Stimulated activated CD4-positive, alpha-beta T cell treated with anti-CD3 and anti-CD28 coated beads, Interleukin-4, amount 100 ng/mL, for 24 hours (primary cell): ENCODE measurements at places on chromosomes 1 and 21.
A peak's percentile ranks its signal among the peaks of the same experiment; 100 is the strongest.

DNA sequence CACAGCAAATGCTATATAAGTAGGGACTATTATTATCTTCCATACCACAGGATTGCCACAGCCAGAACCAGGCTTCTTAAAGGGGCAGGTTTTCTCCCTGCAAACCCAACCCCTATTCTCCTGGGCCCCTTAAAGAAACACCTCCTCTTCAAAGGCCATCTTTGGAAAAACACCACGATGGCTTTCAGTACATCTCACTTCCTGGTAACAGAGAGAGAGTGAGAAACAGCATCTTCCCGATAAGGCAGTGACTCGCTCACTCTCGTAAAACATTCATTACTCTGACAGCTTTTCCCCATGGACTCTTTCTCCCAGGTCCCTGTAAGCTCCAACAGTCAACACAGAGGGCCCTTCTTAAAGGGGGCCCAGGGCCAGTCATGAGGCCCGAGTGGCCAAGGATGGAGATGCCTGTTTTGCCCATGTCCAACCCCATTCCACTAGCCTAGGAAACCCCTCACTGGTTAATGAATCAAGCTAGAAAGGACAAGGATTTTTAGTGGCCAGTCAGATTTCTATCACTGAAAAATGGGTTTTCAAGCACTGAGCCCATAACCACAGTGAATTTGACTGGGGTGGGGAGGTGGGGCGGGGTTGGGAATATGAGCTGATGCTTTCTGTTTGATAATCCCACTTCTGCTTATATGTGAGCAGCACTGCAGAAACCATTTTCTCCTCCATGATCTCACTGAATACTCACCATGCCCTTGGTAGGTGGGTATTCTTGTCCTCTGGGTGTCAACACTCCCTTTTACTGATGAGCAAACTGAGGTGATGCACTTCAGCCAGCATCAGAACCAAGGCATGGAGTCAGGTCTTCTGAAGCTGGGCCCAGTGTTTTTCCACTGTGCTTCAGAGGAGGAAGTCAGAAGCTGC, 3.6 kb upstream of the NAV1 start:
- no peak for DNase-seq

GRCh38 chr1:63009421-63009820, 225.5 kb downstream of the ATG4C start:
- DNase-seq, result no peak

DNA sequence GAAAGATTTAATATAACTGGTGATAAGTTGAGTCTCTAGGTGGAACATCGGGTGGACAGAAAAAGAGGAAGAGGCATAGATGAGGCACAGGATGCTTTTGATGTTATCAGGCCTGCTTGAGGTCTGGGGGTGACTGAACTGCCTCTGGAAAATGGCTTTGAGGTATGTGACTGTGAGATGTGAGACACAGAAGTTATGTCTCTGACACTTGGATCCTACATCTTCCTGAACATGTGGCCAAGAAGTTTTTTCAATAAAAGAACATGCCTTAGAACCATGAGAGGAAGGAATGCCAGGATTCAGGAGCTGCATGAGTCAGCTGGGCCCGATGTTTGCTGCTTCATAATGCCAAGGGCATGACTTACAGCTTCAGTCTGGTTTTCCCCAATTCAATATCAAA, 11.5 kb upstream of the AIM2 start:
- DNase-seq, result no peak

DNA sequence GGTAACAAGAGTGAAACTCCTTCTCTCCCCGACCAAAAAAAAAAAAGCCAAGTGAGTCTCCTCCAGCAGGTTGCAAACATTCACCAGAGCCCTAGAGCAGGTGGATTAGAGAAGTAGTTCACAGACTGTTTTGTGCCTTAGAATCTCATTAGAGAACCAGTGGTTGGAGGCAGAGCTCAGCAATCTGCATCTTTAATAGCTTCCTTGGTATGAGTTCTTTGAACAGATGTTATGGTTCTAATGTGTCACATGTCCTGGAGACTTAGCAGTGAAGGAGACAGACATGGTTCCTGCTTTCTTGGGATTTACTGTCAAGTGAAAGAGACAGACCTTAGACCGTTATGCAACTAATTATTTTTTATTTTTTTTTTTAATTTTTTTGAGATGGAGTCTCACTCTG, 26.8 kb downstream of the SESN2 start:
- DNase-seq, result no peak

GRCh38 chr1:195744256-195744655, 864.0 kb downstream of the KCNT2 start:
- DNase-seq, result no peak

GRCh38 chr1:113533061-113533460, 142.7 kb downstream of the MAGI3 start:
- no peak for DNase-seq

DNA sequence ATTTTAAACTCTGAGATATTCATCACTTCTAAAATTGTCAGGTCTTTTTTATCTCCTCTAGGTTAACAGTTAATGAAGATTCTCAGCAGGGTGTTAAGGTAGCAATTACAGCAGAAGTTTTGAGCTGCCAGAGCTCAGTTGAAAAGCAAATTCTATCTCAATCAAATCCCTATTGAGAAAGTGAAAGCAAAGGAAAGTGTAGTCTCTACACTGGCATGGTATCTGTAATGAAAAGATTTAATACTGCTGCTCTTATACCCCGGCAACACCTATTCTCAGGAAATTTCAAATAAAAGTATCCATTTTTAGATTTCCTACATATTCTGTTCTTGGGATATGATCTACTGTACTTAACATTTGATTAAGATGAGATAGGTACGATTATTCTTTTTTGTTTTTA, 913.5 kb downstream of the MRPL39 start:
- DNase-seq, result no peak

- DNase-seq, result no peak
Measured at GRCh38 chr1:83769072-83769471, 229.9 kb downstream of the TTLL7 start.

- DNase-seq, result no peak
Measured at GRCh38 chr1:39322431-39322830, 117.9 kb downstream of the MACF1 start.

DNA sequence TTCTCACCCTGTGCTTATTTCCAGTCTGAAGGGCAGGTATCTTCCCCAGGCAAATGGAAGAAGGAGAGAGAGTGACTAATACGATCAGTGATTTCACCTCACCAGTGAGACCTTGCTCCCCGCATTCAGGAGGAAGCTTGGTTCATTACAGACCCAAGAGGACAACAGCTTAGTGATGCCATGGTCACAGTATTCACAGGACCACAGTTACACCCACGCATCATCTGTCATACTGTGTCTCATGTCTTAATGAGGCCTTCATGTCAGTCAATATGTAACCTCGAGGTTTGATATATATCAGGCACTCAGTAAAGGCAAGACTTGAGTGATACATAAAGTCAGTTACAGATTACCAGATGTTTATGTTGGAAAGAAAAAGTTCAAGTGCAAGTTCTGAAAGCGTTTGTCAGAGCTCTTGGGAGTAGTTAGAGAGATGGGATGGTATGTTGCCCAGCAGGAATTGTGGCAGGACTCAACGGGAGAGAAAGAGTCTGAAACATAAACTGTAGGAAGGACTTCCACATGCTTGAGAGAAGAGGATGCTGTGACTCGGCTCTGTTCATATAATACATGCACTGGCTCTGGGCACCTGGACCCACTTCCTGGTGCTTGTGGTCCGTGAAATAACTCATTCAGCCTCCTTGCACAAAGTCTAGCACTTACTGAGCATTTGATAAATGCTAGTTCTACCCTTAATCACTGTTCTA, 33.3 kb downstream of the GNPAT start:
- peak; percentile 4 for DNase-seq

DNA sequence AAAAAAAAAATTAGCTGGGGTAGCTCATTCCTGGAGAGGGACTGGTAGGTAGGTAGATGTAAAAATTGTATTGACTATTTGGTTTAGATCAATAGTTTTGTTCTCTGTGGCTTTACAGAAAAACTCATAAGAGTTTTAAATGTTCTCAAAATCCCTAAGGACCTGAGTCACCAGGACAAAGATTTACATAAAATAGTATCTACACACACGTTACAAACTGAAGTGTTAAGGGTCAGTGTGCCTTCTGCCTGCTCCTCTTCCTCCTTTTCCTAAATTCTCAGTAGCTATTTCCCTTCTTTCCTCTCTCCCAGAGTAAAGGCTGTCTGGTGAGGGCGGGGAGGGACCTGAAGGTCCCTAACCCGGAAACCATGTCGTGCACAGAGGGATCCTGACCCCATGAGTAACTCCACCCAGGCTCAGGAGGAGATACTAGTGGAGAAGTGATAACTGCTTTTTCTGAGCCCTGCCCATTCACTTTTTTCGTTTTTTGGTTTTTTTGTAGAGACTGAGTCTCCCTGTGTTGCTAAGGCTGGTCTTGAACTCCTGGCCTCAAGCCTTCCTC, 8.1 kb downstream of the PLEKHM2 start:
- no peak for DNase-seq

DNA sequence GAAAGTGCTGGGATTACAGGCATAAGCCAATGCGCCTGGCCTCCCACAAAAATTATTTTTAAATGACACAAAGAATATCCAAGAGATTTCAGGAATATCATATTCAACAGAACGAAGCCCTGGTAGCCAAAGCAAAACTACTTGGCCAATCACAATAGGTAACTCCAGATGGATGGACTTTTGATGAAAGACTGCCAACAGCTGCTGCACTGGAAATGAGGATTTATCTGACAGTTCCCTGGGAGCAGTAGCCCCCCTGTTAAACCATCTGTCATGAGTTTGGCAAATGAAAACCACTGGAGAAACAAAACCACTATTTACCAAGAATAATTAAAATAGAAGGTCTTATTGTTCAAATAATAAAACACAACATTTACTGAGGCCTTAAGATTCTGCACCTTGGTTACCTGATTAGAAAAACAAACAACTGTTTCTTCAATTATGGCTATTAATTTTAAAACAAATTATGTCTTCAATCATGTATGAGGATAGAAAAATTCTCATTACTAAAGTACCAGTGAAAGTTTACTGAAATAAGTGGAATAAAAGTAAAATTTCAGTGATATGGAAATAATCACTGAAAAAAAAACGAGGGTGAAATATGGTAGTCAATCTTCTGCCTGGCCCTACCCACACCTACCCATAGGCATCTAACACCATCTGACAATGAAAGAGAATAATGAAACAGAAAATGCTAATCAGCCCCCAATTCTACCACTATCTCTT, 34.3 kb upstream of the PSMG1 start:
- DNase-seq, result no peak

- no peak for DNase-seq
Measured at GRCh38 chr1:34156739-34157138, 8.3 kb downstream of the CSMD2 start.
